ENCODE measurements at places on chromosomes 7 and 10.
A peak's percentile ranks its signal among the peaks of the same experiment; 100 is the strongest.

DNA sequence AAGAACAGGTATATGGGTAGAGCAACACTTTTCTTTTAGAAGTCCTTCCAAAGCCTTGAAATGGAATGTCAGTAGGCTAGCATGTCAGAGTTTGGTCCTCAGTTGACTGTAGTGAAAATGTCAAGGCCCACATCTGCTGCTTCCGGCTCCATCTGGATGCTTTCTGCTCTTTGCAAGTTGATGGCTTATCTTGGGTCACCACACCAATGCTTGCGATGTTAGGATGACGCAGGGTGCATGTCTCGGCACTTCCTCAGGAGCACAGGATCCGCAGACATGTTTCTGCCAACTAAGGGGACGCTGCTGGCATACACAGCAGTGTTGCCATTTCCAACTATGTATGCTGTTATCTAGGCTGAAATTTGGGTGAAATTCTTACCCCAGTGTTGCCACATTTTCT lies 14.0 kb upstream of the HBP1 start:
- no peak for DNase-seq

- no peak for DNase-seq
These were observed 6.4 kb downstream of the CLDN12 start for GRCh38 chr7:90409667-90410066.

DNA sequence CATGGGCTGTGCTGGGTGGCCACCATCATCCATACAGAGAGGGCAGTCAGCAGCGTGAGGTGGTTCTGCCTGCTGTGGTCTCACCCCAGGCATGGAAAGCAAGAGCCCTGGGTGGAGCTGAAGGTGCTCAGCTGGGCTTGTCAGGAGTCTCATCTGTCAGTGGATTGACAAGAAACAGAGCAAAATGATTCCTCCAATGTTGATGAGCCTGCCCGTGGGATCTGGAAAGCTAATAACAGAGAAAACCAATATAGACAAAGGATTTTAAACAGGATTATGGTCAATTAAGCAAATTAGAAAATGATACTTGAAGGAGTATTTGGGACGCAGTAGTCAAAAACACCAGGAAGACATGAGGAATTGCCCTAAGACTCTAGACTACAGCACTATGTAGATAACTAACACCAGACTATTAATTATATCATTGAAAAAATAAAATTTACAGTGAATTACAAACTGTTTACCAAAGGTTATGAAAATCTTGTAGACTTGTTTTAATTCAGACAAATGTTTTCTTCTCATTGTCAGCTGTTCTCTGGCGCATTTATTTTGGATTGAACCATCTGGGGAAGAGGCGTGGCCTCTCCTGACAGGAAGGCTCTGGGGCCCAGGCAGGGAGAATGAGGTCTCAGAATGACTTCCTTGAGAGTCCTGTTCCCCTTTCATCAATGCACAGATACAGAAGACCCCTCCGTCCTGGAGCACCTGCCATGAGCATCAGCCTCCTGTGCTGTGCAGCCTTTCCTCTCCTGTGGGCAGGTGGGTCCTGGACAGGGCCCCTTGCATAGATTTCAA lies 211.2 kb upstream of the PRSS58 start:
- no peak for DNase-seq

GRCh38 chr10:117449636-117450035 lies 74.4 kb upstream of the PDZD8 start:
- no peak for DNase-seq

- no peak for DNase-seq
These were observed 46.7 kb downstream of the BMPR1A start for GRCh38 chr10:86803156-86803555.

DNA sequence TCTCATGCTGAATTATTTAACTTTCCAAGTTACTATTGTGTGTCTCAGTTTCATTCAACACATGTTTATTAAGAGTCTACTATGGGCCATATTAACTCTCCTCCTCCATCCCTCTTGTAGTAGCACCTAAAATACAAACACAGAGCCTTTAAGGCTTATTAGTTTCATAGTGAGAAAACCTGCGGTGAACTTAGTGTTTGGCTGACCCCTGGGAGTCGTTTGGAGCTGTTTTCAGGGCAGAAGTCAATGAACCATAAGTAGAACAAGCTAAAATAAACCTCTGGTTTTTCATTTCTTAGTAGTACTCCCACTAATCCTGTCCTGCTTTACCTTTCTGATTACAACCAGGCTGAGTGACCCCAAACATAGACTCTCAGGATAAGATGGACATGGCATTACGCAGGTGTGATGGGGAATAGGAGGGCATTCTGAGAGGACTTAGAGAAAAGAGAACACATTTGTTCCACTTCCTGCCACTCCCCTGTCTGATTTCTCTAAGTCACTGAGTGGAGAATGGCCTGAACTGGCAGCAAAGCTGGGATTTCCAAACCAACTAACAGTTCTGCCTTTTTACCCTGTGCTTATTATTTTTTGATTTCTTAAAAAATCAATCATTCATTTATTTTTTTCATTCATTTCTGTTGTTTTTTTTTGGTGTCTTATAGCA lies 74.5 kb downstream of the LRMDA start:
- DNase-seq, result no peak

- DNase-seq, result no peak
These were observed 130.7 kb upstream of the SH2B2 start for GRCh38 chr7:102155821-102156441.

DNA sequence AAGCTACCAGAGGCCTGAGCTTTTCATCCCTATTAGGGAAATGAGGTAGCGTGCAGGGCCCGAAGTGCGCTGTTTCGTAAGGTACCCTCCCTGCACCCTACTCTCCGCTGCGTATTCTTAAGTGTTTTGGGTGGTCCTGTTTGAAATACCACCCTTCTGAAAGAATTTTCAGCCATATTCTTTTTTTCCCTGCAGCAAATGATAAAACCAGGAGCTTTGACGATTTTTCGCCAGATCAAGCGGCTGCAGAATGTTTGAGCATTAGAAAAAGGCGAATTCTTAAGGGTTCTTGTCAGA lies 1.2 kb downstream of the RSBN1L start:
- no peak for DNase-seq

GRCh38 chr7:151900986-151901621 lies 24.2 kb upstream of the PRKAG2 start:
- no peak for DNase-seq

DNA sequence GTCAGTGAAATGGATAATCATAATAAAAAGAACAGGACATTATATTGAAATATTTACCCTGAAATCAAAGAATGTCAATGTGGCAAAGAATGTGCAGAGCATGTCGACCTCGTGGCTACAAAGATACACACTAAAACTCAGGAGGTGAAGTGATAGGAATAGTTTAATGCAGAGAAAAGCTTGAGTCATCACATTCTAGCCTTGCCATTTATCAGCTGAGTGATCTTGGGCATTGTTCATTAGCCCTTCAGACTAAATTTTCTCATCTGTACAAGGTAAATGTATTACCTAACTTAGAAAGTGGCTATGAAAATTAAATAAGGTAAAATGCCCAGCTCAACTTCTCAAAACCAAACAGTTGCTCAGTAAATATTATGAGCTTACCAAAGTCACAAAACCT lies 22.6 kb downstream of the CALCR start:
- no peak for DNase-seq

DNA sequence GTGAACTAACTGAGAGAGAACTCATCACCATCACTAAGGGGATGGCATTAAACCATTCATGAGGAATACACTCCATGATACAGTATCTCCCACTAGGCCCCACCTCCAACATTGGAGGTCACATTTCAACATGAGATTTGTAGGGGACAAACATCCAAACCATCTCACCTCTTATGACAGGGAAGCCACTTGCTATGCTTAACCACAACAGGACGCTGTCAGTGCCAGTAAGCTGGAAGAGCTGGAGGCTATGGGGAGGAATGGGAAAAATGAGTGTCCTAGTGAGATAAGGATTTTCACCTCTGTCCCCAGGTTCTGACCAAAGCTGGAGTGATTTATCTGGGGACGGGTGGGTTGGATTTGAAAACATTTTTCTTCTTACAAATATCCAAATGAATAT lies 17.6 kb downstream of the PLCE1 start:
- no peak for DNase-seq

DNA sequence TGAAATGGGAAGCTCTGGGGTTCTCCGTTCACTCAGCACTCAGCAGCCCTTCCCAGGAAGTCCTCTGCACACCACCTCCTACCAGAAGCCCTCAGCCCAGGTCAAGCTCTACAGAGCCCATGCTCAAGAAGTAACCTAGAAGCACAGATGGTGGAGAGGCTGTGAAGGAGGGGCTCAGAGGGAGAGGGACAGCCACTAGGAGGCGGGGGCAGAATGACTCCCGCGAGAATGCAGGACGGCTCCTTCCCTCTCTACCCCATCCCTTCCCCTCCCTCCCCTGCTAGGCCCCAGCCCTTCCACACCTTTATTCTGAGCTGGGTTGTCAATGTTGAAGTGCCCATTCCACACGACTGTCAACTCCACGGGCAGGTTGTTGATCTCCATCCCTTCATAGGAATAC lies 373.2 kb downstream of the PLXNA4 start:
- DNase-seq, result no peak

GRCh38 chr7:33887266-33887975 lies 17.9 kb upstream of the BMPER start:
- no peak for DNase-seq

DNA sequence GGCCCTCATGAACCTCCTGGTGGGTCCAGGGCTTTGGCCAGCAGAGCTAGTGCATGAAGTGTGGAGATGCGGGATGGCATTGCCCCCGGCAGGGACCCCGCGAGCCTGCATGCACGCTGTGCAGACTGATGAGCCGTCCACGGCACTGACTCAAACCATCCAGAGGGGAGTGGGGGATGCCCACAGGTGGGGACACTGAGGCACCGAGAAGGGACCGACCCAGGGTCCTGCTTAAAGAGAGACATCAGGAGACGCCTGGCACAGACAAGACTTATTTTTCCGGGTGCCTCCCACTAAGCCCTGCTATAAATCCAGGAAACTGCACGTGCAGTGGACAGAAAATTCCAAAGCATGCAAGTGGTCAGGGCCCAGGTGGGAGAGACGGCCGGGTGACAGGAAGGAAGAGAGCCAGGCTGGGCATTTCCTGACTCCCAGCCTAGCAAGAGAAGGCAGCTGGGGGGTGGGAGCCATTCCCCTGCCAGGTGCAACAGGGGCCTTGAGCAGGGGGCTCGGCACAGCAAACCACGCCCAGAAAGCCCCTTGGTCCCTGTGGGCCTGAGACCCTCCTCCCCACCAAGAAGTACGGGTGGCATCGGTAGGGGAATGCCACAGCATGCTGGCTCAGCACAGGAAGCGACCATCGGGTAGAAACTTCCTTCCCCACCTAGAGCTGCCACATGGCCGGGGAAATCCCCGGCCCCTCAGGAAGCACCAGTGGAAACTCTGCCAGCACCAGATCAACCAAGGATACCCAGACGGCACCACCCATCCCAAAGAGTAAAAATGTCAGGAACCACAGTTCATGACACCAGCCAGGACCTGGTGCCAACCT lies 91.5 kb downstream of the FOXL3 start:
- no peak for DNase-seq

GRCh38 chr7:514651-515598 lies 4.7 kb downstream of the PDGFA start:
- no peak for DNase-seq

DNA sequence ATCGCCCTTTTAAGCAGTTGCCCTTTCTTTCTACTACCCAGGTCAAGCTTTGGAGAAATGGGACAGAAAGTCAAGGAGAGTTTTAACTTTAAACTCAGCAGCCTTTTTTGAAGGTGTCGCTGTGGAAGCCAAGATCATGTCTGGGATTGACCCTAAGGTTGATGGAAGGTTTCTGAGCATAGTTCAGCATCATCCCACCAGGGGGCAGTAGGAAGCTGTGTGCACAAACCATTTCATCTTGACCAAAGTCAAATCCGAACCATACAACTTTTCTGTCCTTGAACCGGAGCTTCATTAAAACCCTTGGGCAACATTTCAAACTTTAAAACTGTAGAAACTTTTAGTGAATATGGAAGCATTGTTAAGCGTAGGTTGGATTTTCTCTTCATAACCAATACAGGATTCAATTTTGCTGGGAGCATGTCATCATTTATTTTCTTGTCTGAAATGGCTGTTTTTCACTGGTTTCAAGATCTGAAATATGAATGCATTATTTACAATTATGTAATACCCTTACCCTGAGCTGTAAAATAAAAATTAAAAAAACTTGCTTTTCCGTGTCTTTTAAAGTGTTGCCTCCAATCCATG lies 214.4 kb upstream of the KIAA1217 start:
- DNase-seq, result peak; percentile 15

DNA sequence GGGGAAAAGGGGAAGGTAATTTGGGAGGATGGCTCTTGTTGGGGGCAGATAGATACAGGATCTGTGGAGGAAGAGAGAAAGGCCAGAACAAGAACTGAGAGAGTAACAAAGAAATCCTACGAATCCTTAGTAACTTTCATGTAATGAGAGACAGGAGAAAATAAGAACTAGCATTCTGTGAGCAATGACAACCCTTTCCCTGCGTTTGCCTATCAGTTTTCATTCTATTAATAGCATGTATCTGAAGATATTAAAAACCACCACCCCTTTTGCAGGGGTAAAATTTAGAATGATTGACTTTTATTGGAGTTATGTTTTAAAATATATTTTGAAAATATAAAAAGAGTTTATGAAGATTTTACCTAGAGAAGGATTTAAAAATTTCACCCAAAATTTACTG lies 132.8 kb downstream of the ZEB1 start:
- no peak for DNase-seq

DNA sequence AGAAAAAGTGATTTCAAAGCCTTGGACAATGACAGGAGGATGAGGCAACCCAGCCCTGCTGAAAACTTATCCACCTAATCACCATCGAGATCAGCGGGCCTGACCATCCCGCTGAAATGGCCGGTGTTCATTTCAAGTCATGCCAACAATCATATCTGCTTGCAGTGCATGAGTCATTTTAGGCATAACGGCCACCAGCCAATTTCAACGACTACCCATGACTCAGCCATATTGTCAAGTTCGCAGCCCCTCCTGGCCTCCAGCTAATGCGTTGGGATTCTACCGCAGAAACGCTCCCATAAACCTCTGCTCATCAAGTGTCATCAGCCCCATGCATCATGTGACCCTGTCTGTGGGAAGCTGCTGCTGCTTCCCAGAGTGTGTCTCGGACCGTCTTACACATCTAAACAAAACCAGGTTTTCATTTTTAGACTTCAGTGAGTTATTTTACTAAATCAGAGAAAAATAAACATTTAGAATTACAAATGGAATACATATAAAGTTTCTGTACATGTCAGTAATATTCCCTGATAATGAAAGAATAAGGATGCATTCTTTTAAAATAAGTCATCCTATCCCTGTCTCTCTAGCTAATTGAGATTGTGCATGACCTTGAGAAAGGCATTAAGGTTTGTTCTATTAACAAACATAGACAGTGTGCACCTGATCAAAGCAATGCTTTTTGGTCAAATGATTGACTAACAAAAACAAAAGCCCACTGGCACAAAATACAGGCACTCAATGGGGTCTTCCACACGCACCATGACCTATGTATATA lies 188.9 kb downstream of the ADAM12 start:
- no peak for DNase-seq

DNA sequence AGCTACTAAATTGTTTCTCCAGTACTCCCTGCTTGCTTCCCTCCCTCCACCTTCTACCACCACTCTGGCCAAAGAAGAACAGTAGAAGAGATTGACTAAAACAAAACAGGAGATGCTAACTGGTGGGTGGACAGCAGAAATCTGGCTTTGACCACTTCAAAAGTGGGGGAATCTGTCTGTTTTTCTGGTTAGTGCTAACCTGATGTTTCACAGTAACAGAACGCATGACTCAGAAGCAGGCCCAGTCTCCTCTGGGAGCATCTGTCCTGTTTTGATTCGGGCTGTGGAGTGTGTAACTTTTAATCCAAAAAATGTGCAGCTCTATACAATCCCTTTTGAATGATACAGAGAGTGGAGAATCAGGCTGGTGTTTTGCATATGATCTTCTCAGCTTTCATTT lies 32.7 kb upstream of the ZNF438 start:
- DNase-seq, result no peak
